ENCODE measurements at places on chromosomes 7 and 10.

- no peak for DNase-seq
Observed at GRCh38 chr10:122248356-122249302, 22.5 kb upstream of the BTBD16 start.

DNA sequence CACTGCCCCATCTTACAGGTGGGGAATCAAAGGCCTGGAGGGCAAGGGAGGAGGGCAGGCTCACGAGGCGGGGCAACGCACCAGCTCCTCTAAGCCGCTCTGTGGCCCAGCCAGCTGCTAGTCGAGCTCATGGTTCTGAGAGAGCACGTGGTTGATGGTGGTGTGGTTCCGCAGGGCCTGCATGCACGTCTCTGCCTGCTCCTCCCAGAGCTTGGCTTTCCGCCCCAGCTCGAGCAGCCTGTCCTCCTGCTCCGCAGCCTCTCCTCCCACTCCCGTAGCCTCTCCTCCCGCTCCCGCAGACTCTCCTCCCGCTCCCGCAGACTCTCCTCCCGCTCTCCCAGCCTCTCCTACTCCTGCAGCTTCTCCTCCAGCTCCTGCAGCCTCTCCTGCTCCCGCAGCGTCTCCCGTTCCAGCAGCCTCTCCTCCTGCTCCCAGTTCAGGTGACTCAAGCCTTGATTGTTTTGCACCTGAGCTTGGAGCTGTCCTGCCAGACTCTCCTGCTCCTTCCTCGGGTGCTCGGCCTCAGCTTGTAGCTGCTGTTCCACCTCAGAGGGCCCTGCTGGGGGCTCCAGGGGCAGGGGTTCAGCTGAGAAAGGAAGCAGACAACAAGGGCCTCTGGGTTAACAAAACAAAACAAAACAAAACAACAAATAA lies 19.1 kb upstream of the MTPAP start:
- DNase-seq = no peak

GRCh38 chr7:57375783-57376182 lies 74.2 kb upstream of the ZNF716 start:
- no peak for DNase-seq

- DNase-seq = no peak
Observed at GRCh38 chr10:77927402-77928246, 1.1 kb upstream of the DLG5 start.

Data from hippocampal formation (tissue), 2 donors.